ENCODE measurements at places on chromosomes 1 and 21.
A peak's percentile ranks its signal among the peaks of the same experiment; 100 is the strongest.

DNA sequence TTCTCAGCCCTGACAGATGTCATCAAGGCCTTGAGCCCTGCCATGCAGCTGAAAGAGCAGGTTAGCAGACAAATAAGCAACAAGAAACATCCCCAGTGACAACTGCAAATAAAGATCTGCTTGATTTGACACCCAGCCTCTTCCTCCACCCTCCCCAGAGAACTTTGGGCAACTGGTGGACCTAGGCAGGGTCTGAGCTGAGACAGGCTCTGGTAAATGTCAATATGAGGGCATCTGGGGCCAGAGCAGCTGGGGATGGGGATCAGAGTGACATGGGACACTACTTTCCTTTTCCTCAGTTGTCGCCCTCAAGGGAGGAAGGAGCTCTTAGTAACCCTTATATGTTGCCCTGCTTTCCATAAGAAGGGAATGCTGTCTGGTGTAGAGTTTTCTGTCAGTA lies 544.1 kb downstream of the NEGR1 start:
- no peak for DNase-seq

DNA sequence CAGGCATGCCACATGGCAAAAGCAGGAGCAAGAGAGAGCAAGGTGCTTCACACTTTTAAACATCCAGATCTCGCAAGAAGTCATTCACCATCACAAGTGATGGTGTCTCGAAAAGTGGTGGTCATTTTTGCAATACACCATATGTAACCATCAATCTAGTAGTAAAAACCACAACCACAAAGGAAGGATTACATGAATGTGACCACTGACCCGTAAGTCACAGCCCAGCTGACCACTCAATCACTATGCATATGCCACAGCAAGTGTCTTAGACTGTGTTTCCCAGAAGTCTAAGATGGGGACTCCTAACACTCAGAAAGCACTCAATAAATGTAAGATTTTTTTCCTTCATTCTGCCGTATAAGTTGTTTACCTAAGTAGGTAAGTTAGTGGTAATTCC lies 76.9 kb downstream of the FH start:
- DNase-seq, result no peak

DNA sequence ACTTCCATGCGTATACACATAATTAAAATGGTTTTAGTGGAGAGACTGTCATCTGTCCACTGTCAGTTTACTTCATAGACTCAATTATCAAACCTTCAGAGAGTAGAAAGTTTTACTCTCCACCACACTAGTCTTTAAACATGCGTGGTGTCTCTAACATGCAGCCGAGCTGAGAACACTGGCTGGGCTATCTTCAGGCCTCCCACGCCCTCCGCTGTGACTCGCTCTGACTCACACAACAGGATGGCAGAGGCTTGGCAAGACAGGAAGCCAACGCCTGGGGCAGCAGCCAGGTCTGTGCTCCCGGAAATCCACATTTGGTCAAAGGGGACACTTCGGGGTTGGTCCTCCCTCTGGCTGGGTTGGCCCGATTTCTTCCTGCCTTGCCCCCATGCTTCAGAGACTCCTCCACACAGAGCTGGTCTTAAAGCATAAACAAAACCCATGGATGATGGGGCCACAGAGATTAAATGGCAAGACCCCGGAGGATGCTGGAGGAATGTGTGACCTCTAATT lies 22.7 kb upstream of the IFNGR2 start:
- DNase-seq, result peak; percentile 95

DNA sequence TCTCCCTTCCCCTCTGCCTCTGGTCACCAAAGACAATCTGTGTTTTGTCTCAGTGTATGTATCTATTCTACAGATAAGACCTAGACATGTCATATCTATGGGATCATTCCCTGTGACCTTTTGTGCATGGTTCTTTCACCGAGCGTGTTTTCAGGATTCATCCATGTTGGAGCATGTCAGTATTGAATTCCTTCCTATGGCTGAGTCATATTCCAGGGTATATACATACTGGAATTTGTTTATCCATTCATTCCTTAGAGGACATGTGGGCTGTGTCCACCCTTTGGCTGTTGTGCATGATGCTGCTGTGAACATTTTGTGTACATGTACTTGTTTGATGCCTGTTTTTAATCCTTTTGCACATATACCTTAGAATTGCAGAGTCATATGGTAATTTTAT lies 69.9 kb downstream of the NFASC start:
- no peak for DNase-seq

GRCh38 chr1:102896286-102896685 lies 212.0 kb downstream of the COL11A1 start:
- DNase-seq, result no peak

GRCh38 chr1:151875419-151876097 lies 22.0 kb upstream of the THEM5 start:
- no peak for DNase-seq

DNA sequence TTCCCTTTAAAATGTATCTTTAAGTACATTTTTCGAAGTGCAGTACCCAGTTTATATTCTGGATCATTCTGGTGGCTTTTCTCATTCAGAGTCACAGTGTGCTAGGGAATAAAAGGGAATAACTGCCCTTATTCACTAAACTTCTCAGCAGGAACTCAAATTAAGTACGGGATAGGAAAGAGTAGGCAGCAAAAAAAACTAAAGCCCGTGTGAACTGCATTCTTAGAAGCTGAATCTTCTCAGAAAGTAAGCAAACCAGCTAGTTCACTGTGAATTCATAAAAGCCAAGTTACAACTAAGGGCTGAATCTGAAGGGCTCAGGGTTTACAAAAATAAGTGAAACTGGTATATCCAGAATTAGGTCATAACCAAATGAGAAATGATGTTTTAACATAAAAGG lies 22.0 kb downstream of the PRPF38A start:
- DNase-seq, result no peak

DNA sequence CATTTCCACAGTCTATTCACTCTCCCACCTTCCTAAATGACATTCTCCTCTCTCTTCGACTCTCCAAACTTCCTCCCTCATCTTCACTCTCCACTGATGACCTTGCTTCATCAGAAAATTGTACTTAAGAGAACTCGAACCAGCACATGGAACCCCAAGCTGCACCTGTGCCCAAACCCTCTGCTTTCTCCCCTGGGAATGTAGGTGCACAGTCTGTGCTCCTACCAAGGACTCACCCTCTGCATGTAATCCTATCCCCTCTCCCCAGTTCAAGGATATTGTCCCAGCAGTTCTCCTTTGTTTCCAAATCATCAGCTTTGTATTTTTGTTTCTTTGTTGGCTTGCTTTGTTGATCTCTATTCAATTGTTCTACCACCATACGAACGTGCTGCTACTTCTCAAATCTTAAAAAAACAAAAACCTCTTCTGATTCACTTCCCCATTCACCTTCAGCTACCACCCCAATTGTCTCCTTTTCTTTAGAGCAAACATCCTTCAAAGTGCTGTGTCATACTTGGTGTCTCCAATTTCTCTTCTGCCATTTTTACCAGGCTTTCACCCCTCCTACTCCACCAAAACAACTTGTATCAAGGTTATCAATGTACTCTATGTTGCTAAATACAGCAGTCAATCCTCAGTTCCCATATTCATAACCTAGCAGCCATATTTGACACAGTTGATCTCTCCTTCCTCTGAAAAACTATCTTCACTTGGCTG lies 26.8 kb downstream of the RAB3B start:
- no peak for DNase-seq

DNA sequence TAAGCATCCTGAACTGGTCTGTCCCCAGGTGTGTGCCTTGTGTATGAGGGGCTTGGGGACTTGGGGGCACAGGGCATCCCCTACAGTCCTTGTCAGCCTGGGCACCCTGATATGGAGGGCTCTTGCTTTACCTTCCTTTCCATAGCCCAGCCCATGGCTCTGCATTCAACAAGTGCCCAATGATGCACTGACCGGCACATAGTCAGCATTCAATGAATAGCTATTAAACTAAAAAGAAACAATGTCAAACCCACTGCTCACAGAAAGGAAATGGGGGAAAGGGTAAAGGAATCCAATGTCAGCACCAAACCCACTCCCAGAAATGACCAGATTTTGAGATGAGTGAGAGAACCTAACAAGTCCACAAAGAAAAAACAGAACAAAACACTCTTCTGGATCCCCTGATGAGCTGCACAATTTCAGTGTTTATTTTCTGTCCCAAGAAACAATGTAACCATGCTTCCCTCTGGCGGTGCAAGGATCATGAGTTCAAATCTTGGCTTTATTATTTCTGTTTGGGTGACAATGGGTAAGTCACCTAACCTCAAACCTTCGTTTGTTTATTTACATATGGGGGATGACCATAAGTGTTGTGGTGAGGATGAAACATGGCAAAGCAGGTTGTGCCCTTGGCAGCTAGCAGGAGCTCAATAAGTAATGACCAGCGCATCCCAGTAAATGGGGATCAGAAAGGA lies 22.0 kb downstream of the SYT6 start:
- DNase-seq, result no peak

- no peak for DNase-seq
These were observed 110.6 kb upstream of the ADAMTS5 start for GRCh38 chr21:27077501-27077900.

GRCh38 chr1:154988058-154988954 lies 5.1 kb upstream of the LENEP start:
- no peak for DNase-seq

GRCh38 chr1:116392717-116393404 lies 19.8 kb downstream of the ATP1A1 start:
- no peak for DNase-seq

DNA sequence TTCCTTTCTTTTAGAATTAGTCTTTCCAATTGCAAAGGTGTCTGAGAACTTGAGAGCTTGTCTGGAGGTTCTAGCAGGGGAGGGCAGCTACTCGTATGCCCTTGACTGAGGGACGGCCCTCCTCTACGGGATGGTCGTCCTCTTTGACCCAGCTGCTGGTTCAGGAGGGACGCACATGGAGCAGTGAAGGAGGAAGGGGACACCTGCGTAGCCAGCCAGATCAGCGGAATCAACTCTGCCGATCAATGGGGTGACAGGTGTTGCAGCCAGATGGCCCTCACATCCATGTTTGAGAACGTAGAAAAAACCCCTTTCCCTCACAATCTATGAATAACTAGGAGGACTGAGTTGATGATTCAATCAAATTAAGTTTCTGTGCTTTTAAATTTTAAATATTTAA lies 15.7 kb upstream of the A3GALT2 start:
- no peak for DNase-seq

DNA sequence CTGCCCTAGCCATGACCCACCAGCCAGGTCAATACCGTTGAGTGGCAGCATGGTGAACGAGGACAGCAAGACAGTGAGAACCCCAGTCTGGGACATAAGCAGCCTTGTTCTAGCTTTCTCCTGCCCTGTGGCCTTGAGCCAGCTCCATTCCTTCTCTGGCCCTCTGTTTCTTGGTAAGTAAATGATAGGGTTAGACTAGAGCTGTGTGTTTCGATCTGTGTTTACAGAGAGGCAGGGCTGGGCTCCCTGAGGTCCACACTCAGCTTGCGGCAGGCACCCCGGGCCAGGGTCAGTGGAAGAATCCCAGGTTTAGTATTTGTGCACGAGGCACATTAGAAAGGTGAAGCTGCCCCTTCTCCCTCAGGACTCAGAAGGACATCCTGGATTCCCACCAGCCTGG lies 27.3 kb downstream of the FOXO6 start:
- DNase-seq, result no peak

DNA sequence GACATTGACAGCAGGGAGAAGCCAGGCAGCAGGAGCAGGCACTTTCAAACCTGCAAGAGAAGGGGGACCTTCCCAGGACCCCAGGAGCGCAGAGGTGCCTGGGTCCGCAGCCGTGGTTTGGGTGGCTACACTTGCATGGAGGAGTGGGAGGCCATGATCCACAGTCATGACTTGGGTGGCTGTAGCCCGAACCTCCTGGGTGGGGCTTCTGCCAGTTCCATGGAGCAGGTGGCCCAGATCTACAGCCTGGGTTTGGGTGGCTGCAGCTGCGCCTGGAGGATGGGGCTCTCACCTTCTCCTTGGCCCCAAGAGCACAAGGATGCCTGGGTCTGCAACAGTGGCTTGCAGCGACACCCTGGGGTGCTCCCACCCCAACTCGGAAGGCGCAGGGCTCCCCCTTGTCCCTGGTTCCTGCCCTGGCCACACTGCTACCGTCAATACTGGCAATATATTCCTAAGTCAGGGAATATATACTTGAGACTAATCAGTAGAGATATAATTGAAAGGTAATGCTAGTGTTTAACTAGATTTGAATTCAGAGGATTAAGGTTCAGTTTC lies 2.3 kb upstream of the OR6K6 start:
- no peak for DNase-seq

DNA sequence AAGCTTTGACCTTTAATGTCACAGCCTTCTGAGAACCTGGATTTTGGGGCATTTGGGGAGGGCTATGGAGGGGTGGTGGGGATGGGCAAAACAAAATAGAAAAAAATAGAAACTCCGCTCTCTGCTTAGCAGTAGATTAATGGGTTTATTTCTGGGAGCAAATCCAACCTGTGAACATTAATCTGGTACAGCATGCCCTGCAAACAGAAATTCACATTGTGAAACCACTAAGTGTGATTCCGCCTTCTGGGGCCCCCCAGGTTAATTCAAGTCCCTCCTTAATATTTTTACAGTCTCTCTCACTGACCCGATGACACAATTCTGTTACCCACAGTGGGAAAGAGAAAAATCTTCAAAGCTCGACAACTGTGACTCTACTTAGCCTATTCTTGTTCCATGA lies 76.4 kb downstream of the TIAM1 start:
- DNase-seq, result no peak

GRCh38 chr1:224700918-224701531 lies 84.9 kb downstream of the CNIH3 start:
- no peak for DNase-seq

- DNase-seq, result no peak
These were observed 61.1 kb upstream of the TINAGL1 start for GRCh38 chr1:31515056-31515775.

DNA sequence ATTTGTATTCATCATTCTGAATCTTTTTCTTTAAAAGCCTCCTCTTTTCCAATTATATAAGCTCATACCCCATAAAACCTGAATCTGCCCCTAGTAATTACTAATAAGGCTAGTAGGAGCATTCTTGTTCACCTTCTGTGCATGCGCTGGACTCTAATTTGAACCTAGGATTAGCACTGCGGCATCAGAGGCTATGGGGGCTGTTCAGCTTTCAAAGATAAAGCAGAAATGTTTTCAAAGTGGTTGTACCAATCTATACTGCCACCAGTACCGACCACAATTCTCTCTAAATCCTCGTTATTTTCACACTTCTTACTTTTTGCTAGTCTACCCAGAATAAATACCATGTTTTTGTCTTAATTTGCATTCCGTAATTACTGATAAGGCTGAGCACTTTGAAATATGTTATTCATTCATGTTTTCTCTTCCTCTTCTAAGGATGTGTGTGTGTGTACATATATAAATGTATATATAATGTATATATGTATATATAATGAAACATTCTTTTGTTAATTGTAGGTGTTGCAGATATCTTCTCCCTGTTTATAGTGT lies 1.6 kb upstream of the DDX59 start:
- DNase-seq, result no peak

- DNase-seq, result no peak
These were observed 7.6 kb upstream of the HJV start for GRCh38 chr1:146029117-146029516.

- DNase-seq, result no peak
These were observed 57.3 kb downstream of the ZNF644 start for GRCh38 chr1:90964444-90965035.

GRCh38 chr1:165842671-165843129 lies 15.3 kb downstream of the UCK2 start:
- DNase-seq, result no peak
